Left colon (tissue), 2 donors: ENCODE measurements at places on chromosomes 4 and X. TPM values are rescaled to one million over a fixed set of nuclear protein-coding genes. Genes with fewer than 3 reads are reported as not detected.

DNA sequence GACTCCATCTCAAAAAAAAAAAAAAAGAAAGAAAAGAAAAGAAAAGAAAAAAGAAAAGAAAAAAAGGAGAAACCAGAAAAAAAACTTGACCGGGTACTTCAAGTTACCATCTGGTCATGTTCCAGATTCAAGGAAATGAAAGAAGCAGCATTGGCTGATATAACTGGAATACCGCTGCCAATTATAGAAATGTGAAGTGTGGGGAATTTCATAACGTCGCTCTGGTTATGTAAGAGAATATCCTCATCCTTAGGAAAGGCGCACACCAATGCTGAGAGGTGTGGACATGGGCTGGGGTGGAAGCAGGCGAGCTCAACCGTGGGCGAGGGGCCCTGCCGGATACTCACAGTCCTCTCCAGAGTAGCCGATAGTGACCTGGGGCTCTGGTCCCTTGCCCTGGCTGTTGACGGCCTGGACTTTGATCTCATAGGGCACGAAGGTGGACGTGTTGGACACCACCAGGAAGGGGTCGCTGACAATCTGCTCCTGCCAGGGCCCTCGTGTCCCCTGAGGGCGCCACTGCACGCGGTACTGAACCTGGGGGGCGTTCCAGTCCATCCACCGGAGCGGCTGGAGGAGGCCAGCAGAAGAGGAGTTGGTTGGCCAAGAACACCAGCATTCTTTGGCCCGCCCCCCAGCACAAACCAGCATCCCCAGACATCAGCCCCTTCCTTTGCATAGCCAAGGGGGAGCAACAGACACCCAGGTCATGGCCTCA lies 19.5 kb downstream of the L1CAM start:
- no peak for DNase-seq

DNA sequence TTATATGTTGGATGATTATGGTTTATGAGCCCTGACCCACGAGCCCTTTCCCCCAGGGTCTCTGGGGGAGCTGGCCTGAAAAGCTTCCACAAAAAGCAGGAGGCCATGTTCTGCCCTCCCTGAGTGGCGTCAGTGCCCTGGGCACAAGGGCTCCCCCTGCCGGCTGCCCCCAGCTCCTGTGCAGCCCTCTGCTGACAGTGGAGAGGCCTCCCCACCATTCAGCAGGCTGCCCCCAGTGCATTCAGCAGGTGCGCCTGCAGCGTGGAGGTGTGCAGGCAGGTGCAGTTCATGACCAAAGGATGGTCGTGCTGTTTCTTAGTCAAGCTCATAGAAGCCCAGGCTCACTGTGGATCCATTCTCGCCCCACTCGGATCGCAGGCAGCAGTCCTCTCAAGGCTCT lies 12.5 kb upstream of the S100P start:
- no peak for DNase-seq

GRCh38 chrX:12570859-12571501 lies 220.2 kb upstream of the PRPS2 start:
- DNase-seq, result no peak

DNA sequence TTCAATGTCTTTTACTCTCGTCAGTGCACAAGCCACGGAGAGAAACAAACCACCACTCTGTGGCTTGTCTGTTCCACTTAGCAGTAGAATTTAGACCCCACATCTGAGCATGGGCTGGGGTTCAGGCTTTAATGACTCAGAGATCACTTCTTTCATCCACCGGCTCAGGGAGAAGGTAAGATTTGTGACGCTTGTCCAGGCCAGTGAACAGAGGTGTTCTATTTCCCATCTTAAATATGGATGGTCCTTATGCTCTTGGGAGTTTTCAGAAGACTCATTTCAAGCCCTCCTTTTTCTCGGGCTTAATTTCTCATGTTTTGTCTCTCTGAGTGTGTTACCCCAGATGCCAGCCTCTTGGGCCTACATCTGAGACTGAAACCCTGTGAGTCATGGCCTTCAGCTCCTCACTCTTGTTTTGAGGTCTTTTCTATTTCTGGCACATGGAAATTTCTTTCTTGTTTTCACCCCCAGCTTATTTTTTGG lies 127.4 kb upstream of the SFRP2 start:
- DNase-seq, result no peak

The ZCCHC12 gene
- not detected for total RNA-seq

The MAGEH1 gene
- total RNA-seq, result 4.5 TPM

The MTNR1A gene
- total RNA-seq, result 5.8 TPM
